NCI-H146 (cell line): ENCODE measurements at places on chromosomes 5 and 9.

DNA sequence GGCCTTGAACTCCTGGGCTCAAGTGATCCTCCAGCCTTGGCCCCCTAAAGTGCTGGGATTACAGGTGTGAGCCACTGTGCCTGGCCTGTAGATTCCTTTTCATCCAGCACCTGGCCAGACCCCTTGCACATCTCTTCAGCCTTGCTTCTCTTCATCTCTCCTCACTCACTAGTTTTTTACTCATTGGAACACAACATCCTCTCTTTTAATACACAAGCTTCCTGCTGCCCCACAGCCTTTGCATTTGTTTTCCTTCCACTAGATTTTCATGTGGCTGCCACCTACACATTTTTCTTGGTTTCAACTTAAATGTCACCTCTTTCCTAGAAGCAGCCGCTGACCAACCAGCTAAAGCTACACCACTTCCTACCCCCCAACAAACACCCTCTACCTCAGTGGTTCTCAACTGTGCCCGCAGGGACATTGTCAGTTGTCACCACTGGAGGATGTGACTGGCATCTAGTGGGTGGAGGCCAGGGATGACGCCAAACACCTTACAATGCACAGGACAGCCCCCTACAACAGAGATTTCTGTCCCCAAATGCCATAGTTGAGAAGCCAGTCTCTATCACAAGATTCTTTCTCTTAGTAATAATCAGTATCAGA, 33.7 kb downstream of the HAVCR1 start:
- no peak for DNase-seq

- no peak for DNase-seq
These were observed 244.4 kb downstream of the FSTL4 start for GRCh38 chr5:133367984-133368383.

DNA sequence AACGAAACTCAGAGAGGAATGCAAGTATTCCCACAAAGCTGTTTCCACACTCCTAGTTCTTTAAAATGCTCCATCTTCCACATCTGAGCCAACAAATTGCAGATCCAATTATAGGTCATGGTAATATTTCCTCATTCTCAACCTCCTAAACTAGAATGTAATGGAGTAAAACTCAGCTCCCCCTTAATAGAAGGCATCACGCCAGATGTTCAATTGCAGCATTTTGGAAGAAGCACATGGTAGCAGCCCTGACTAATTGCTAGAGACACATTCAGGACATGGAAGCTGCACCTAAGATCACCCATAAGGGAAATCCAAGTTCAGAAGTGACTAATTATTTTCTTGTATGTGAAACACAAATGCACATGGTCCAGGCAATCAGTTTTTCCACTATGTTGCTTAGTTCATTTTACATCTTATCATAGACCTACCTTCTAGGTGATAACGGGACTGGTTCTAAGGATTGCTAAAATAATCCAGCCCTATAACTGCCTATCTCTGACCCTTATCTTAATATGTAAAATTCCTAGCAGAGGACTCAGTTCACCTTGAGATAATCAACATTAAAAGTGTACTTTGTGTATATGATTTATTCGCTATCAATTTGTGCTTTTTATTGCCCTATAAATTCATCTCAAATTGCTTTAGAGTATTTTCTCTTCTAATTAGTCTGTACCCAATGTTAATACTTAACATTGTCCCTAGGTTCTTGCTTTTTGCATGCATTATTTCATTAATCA, 75.1 kb downstream of the GABRB2 start:
- no peak for DNase-seq

GRCh38 chr5:153926201-153926600, 112.5 kb downstream of the FAM114A2 start:
- DNase-seq, result no peak

GRCh38 chr5:149228618-149229297, 42.9 kb upstream of the AFAP1L1 start:
- DNase-seq, result no peak

DNA sequence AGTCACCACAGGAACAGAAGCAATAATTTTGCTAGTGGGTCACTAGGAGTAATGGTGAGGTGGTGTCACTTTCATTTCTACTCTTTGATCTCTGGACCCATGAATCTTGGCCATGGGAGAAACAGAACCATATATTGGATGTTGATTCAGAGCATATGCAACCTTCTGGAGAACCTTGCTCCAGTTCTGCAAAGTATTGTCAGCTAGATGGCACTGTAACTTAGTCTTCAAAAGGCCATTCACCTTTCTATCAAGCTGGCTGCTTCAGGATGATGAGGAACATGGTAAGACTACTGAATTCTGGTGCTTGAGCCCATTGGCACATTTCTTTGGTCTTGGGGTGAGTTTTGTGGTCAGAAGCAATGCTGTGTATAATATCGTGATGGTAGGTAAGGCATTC, 129.1 kb upstream of the FBN2 start:
- no peak for DNase-seq

DNA sequence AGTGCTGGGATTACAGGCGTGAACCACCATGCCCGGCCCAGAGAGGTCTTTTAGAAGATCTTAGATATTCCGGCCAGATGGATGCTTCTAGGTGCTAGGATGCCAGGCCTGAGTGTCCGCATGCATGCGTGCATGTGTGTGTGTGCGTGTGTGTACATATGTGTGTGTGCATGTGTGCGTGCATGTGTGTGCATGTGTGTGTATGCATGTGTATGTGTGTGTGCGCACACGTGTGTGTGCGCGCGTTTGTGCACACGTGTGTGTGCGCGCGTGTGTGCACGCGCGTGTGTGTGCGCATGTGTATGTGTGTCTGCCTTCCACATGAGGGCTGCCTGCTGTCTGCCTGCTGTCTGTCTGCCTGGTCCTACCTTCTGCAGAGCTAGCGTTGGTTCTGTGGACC, 88.0 kb upstream of the FCN2 start:
- no peak for DNase-seq

DNA sequence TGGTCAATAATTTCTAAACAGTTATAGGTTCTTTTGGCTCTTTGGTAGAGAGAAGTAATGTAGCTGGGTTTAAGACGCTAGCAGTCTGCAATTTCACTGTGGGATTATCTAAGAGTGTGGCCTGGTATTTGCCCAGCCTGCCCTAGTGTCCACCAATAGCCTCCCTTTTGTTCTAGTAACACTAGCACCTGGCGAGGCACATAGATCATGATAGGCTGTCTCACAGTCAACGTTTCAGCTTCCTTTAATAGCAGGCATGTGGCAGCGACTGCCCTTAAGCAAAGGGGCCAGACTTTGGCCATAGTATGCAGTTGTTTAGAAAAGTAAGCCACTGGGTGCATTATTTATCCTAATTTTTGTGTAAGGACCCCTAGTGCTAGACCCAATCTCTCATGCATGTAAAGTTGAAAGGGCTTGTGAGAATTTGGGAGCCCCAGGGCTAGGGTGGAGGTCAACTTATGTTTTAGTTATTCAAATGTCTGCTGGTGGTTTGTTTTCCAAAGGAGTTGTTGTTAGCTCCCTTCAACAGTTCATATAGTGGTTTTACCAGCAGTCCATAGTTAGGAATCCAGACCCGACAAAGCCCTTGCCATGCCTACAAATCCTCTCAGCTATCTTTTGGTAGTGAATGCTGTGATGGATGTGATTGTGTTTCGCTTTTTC, 274.3 kb downstream of the HTR1A start:
- DNase-seq, result no peak

DNA sequence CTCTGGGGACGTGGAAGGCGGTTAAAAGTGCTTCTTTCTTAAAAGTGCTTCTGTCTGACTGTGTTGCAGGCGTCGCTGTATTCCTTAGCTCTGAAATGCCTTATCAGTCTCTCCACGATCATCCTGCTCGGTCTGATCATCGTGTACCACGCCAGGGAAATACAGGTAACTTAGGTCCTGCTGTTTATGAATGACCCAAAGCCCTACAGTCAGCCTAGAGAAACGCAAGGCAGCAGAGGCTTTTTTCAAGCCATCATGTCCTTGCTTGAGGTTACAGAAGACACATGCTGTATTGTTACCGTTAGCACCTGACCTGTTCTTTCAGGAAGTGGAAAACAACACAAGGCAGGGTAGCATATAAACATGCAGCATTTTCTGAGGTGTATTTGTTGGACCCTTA, 2.0 kb downstream of the KCNN2 start:
- DNase-seq, result peak; percentile 7

GRCh38 chr9:36725777-36726356, 153.2 kb downstream of the MELK start:
- peak; percentile 38 for DNase-seq

GRCh38 chr9:22682961-22683699, 236.5 kb downstream of the DMRTA1 start:
- peak; percentile 95 for DNase-seq

DNA sequence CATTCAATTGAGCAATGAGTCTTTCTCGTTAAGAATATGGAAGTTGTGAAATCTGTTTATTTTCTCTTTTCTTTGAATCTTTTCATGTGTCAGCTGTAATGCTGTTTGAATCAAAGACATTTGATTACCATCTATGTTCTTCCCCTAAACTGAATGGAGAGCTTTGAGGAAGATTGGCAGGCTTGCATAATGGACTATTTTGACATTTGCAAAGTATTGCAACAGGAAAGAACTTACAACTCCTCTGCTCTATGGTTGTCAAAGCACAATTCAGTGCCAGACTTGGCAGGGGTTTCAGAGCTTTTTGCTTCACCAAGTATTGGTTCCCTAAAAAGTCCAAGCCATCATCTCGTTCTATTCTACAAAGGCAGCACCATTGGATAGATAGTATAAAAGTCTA, 549.0 kb upstream of the NUDT12 start:
- DNase-seq, result no peak

- no peak for DNase-seq
These were observed 267.3 kb downstream of the IRX1 start for GRCh38 chr5:3862906-3863305.

DNA sequence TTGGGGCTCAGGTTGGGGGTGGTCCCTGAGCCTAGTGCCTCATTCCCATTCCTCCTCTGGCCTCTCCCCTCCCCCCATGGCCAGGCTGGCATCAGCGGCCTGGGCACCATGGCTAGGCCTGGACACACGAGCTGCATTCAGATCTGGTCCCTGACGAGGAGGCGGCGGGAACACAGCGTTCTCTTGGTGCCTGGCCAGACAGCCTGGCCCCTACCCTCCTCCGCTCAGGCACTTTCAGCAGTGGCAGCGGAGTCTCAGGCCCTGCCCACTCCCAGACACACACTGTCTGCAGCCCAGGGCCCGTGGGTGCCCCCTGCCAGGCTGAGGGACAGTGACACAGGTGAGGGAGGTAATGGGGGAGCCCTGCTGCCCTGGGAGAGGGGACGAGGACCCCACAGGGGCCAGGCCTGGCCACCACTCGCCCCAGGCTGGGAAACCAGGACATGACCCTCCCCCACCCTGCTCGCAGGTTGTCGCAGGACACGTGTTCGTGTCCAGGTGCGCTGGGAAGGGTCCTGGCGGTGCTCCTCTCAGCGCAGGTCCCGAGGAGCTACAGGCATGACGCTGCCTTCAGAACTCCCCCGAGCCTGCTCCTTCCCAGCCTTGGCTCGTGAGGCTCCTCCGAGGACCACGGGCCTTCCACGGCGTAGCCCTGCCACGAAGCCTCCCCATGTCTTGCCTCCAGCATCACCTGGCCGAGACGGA, 19.9 kb upstream of the UBAC1 start:
- no peak for DNase-seq
